H4 (cell line): ENCODE measurements at places on chromosomes 4 and X.

- DNase-seq, result no peak
Measured at GRCh38 chr4:40600850-40601249, 28.8 kb downstream of the RBM47 start.

DNA sequence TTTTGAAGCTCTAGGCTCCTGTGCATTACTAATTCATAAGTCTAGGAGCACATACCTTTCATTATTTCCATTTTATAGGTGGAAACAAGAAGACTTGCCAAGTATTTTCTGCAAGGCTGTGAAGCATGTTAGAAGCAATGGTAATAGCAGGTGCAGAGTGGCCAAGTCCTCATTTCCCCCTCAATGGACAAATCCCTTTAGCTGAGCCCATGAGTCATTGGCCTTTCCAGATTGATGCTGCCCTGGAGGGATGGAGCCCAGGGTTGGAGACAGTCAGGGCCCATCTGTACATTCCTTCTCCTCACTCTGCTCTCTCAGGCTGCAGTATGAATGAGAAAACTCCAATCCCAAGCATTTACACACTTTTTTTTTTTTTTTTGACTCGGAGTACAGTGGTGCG lies 6.6 kb downstream of the MGST2 start:
- no peak for DNase-seq

GRCh38 chrX:43703211-43703791 lies 47.2 kb downstream of the MAOA start:
- peak; percentile 55 for DNase-seq

GRCh38 chr4:168741281-168742173 lies 244.7 kb downstream of the PALLD start:
- no peak for DNase-seq

DNA sequence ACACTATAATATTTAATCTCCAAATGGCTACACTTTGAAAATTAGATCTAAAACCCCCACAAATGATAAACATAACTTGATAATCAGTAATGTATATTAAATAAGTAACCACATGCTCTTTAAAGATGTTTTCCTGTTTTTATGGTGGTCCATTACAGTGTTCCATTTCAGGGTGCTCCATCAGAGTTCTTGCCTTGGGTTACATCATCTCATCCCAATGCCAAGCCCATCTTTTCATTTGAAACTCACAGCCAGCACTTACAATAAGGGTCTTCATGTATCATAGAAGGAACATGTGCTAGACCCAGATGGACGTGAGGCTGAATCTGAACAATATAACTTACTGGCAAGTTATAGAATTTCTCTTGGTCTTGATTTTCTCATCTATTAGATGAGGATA lies 10.5 kb upstream of the PAQR3 start:
- no peak for DNase-seq

- peak; percentile 49 for DNase-seq
Measured at GRCh38 chr4:134027931-134028330, 173.7 kb downstream of the PABPC4L start.

DNA sequence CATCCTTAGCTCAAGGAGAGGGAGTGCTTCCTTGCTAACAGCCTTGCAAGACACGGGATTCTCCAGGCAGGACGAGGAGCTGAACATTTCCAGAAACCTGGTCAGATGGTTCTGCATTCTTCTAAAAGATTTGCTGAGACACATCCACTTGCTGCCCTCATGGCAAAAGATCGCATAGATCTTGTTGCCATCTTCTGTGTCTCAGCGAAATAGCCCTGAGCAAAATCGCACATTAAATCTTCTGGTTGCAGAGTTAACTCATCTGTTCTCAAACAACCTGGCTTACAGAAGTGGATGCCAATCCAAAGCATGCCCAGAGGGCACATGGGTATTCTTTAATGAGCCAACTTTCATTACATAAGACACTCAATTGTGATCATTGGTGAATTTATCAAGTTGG lies 167.5 kb downstream of the PRKX start:
- no peak for DNase-seq

DNA sequence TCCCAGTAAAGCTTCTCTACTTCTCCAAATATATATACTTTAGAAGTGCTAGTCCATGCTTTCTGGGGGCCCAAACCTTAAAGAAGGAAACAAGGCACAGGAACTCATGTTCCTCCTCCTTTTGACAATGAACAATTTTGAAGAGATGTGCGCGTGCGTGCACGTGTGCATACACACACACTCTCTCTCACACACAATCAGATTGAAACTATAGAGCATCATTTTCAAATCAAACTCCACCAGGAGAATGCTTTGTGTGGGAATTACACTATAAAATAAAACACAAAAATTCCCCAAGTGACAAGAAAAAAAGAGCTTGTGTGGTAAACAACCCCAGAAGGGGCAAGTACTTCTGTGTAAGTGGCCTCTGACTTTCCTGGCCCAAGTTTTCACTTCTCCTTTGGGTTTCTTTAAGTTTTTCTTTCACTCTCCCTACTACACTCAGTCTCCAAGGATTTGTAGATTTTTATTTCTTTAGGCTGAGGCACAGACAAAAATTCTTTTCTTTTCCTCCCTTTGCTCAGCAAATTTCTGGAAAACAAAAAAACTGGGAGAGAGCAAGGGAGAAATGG lies 46.6 kb upstream of the SHISA3 start:
- no peak for DNase-seq

GRCh38 chr4:110306303-110306702 lies 107.9 kb upstream of the ELOVL6 start:
- no peak for DNase-seq

GRCh38 chrX:133364196-133364595 lies 51.1 kb downstream of the GPC4 start:
- DNase-seq, result no peak

DNA sequence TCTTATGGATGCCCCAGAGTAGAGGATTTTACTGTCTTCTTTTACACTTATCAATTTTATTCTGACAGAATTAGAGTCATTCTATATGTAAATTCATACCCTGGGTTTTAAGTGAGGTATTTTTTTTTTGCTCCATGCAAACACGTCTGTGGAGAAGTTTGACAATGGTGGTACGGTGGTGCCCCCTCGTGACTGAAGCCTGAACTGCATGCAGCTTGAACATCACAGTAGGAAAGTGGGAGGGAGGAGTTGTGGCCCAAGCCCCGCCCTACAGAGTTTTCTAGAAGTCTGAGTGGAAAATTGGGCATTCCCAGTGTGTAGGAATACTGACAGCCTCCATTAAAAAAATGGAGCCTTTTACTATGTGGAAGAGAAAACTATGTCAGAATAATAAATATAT lies 73.3 kb upstream of the RAB40AL start:
- peak; percentile 72 for DNase-seq

- no peak for DNase-seq
Measured at GRCh38 chr4:119795986-119796578, 167.5 kb upstream of the PDE5A start.

- DNase-seq, result peak; percentile 74
Measured at GRCh38 chr4:139606579-139607501, 50.8 kb upstream of the SETD7 start.

DNA sequence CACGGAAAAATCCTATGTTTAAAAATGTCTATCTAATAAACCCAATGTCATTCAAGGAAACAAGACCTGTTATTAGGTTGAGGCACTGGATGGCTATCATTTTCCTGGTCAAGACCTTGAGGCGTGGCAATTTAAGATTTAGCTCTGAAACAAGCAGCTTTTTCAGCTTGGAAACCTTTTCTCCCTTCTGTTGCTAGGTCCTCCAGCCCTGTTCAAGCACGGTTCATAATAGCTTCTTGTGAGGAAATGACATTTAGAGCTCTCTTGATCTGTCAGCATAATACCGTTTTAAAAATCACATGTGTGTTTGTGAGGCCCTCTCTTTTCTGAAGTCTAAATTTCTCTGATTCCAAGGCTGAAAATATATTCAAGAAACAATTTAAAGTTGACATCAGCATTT lies 133.6 kb upstream of the GRPR start:
- no peak for DNase-seq

DNA sequence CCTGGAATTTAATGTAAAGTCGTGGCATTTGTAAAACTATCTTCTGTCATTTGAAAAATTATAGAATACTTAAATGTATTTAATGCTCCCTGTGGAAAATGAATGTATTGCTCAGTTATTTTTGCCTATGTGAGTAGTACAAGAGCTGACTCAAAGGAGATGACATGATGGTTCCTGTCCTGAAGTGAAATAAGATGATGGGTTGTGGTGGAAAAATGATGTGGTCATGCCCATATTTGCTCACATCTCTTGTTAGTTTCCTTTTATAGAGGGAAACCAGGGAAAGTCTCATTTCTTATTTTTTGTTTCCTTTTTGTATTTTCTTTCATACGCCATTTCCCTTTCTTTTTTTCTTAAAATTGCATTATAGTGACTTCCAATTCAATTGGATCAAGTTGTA lies 23.7 kb downstream of the PLS3 start:
- peak; percentile 3 for DNase-seq

GRCh38 chr4:20554134-20554533 lies 146.1 kb upstream of the PACRGL start:
- DNase-seq, result no peak

DNA sequence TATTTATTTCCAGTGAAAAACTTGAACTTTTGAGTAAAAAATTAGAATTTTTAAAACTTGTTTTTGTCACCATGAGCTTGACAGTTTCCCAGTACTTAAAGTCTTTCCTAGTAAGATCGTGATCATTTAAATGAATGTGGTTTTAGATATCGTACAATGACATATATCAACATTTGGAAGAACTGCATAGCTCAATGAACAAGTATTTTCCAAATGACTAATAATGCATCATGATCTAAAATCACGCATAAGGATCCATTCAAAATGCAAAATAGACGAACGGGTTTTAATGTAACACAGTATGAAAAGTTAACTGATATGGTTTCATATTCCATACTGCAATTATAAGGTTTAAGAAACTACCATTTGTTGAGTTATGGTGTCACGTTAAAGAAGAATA lies 4.1 kb upstream of the NDNF start:
- no peak for DNase-seq

- DNase-seq, result peak; percentile 24
Measured at GRCh38 chr4:47167081-47168035, 136.0 kb downstream of the GABRB1 start.

DNA sequence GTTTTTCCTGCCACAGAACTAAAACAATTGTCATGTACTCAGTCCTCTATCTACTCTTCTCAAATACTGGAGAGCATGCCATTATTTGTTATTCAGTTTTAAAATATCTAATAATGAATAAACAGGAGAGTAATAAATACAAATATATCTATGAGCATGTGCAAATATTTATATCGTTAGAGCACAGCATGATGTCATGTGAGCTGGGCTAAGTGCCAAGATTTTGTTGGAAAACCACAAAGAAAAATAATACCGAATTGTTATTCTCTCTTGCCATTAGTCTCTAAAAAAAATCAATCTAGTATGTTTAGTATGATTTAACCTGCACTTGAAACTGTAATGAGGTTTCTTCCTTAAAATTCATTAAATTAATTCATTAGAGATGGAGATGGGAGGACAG lies 97.3 kb downstream of the DDX60 start:
- peak; percentile 24 for DNase-seq

DNA sequence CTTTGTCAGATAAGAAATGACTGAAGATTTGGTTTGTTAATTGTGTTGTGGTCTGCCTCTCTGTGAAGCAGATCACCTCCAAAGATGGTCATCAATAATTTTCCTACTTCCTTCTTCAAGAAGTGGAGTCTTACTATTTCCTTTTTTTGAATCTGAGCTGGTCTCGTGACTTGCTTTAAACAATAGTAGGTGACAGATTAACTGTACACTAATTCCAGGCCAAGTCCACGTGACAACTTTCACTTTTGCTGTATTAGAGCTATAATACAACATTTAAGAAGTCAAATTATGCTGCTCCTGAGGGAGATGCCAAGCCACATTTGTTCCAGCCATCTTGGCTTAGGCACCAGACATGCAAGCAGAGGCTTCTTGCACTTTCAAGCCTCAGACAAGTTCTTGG lies 393.8 kb upstream of the GRID2 start:
- DNase-seq, result no peak

- DNase-seq, result peak; percentile 9
Measured at GRCh38 chr4:108861334-108861733, 98.5 kb upstream of the ETNPPL start.

DNA sequence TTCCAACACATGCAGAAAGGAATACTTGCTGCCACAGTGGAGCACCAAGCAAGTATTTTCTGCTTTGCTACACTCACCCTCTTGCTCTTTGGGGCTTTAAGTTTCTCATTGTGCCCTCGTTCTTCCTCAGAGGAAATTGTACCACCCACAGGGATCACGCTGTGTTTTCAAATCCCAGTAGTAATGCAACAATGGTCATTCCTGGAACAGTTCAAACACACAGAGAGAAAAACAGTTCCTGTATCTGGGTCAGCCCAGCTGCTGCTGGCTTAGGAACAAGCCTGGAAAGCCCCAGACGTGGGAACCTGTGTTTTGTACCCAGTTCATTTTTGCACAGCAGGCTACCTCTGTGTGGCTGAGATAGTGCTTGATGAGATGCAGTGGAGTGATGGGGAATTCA lies 907.8 kb downstream of the STPG2 start:
- DNase-seq, result no peak

DNA sequence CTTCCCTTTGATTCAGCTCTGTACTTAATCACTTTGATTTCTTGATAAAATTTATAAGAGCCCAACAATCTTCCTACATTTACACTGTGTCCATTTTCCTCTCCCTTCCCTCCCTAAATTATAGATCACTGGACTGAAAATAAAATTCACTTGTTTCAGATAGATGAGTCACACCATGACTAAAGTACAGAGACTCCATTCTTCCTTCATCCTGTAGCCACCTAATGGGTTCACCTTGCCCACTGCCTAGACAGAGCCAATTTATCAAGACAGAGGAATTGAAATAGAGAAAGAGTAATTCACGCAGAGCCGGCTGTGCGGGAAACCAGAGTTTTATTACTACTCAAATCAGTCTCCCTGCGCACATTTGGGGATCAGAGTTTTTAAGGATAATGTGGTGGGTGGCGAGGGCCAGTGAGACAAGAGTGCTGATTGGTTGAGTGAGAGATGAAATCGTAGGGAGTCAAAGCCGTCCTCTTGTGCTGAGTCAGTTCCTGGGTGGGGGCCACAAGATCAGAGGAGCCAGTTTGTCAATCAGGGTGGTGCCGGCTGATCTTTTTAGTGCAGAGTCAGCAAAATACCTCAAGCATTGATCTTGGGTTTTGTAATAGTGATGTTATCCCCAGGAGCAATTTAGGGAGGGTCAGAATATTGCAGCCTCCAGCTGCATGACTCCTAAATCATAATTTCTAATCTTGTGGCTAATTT lies 71.3 kb upstream of the MED14 start:
- DNase-seq, result no peak

DNA sequence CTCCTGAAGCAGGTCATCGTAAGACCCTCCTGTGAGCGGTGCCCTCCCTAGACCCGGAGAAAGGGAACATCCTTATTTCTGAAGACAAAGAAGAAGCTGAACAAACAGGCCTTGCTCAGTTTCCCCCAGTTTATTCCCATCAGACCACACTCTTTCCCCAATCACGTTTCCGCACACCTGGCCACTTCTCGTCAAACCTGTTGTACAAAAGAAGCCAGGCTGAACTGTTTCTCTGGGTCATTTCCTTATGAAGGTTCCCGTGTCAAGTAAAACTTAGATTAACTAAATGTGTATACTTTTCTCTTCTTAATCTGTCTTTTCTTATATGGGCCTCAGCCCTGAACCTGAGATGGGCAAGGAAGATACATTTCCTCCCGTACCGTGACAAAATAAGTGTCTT lies 111.6 kb upstream of the ENPP6 start:
- DNase-seq, result no peak
